Stimulated activated CD8-positive, alpha-beta memory T cell treated with anti-CD3 and anti-CD28 coated beads, Interleukin-4, amount 100 ng/mL, for 4 hours (primary cell): ENCODE measurements at places on chromosomes 5 and 9.

GRCh38 chr9:82988488-82988887 is 74.5 kb downstream of the RASEF start:
- DNase-seq = no peak

DNA sequence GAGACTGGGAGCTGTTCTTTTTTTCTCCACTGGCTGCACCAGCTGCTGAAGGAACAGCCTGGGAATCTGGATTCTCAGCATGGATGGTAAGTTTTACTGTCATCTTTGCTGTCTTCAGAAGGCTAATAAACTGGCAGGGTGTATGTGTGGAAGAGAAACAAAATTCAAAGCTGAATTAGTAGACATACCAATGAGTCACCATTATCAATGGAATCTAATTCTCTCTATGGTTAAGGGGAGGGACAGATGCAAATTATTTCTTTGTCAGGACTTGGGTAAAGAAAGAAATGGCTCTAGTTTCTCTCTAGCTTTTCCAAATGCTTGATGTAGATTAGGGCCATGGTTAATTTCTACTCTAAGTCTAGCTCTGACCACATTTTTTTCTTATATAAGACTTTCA is 154.2 kb downstream of the MPDZ start:
- DNase-seq = no peak

DNA sequence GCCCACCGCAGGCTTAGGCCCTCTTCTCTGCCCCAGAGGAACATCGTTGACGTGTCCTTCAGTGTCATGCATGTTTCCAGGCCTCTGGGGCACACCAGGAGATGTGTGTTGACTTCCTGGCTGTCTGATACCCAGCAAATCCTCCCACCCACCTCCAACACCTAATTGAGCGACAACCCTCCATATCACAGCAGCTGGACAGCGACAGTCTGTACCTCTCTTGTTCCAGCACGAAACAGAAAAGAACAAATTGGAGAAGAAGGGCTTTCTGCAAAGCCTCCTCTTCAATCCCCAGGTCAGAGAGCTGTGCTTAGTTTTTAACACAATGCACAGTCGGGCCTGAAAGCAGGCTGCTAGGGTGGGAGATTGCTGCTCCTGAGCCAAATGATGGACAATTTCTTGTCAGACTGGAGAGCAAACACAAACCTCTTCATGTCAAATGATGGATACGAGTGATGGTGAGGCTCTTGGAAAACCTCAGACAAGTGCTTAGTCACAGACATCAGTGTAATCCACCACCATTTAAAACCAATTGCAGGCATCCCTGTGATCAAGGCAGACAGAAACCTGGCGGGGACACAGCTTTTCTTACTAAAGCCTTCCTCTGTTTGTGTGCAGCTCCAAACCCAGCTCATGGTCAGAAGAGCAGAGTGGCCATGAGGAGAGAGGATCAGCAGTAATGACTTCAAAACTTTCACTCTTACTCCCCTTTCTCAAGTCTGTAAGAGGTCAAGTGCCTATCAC is 110.6 kb downstream of the EBF1 start:
- no peak for DNase-seq

- DNase-seq = no peak
Measured at GRCh38 chr9:2047144-2047671, 32.1 kb downstream of the SMARCA2 start.

DNA sequence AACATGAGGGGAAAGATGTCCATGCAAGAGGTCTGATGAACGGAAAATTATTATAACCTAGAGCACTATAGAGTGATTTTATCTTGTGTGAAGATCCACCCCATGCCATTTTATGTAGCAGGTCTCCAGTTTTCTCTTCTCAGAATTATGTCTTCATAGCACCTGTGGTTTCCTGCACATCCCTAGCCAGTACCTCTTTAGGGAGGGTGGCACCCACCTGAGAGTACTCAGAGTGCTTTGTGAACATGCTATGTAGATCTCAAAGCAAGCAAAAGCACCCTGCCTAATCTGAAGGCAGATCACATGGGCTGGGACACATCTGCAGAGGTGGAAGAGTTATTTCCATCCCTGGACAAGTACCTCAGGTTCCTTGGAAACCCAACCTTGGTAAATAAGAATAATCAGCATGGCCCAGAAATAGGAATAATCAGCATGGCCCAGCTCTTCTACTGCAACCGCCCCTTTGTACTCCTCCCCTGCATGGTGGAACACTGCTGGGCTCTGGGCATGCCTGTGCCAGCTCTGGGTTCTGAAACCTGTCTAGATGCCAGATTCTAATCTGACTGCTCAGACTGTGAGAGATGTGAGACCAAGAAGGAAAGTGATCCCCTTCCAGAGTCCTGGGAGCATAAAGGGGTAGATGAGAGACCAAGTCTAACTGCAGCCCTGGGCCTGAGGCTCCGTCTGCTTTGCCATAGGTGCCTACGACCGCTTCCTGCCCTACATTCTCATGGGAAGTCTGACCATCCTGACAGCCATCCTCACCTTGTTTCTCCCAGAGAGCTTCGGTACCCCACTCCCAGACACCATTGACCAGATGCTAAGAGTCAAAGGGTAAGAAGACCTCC is 23.7 kb downstream of the SLC22A5 start:
- no peak for DNase-seq

DNA sequence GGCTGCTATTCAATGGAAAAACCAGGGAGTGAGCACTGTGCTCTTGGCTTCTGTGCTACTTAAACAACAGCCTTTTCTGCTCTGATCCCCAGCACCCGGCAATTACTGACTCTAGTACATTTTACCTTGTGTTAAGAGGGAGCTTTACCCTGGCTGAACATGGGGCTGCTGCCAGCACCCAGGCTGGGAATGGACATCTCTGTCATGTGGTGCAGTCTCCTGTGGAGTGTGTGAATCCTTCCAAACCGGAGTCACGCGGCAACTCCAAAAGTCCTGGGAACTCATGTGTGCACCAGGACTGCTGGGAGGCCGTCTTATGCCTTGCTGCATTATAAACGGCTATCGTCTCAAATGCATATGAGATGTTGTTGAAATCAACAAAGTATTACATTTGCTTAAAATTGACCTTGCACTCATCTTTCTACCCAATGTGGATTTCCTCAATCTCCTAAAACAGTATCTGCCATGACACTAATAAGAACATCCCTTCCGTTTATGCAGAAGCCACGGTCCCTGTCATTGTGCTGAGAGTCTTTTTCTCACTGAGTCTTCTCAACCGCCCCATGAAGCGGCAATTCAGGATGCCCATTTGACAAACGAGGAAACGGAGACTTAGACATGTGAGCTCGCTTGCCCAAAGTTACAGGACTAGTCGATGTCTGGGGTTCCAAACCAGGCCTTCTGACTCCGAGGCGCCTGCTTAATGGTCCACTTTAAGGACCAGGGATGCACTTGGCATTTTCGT is 884 bp upstream of the GSN start:
- no peak for DNase-seq

- DNase-seq = peak; percentile 50
Measured at GRCh38 chr5:177071666-177072385, 14.9 kb upstream of the FGFR4 start.

DNA sequence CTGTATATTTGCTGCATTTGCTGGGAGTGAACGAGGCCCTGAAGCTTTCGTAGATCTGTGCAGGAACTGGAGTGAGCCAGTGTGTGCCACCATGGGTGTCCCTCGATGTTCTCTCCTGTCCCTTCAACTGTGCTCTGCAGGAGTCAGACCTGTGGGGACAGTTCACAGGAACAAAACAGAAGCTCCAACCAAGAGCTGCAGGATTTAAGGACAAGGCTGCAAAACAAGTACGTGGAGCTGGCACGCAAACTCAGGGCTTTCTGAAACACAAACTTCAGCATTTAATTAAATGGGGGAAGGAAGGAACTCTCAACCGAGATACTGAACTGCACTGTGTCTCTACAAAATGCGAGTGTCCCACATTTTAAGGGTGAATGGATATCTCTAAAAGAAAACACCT is 24.2 kb downstream of the BASP1 start:
- no peak for DNase-seq

- DNase-seq = no peak
Measured at GRCh38 chr9:124356745-124357390, 58.4 kb downstream of the PSMB7 start.

DNA sequence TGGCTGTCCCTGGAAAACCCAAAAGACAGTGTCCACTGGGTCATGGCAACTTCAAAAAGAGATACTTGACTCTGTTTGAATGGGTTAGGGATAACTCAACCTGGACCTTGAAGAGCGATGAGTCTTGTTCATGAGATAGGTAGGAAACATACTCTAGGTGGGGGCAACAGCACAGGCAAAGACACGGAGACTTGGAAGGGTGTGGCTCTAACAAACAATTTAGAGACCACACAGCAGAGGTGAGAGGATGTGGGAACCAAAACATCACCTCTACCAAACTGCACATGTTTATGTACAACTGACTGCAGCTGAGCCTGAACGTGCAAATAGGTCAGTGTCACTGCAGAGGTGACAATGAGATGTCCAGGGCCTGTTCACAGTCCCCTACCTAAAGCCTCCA is 247.7 kb upstream of the ADRA1B start:
- DNase-seq = no peak

- no peak for DNase-seq
Measured at GRCh38 chr9:18955626-18956025, 77.4 kb downstream of the SAXO1 start.

GRCh38 chr9:73093740-73094379 is 57.8 kb upstream of the ANXA1 start:
- no peak for DNase-seq

- DNase-seq = no peak
Measured at GRCh38 chr5:146041180-146041789, 64.1 kb downstream of the PLAC8L1 start.

DNA sequence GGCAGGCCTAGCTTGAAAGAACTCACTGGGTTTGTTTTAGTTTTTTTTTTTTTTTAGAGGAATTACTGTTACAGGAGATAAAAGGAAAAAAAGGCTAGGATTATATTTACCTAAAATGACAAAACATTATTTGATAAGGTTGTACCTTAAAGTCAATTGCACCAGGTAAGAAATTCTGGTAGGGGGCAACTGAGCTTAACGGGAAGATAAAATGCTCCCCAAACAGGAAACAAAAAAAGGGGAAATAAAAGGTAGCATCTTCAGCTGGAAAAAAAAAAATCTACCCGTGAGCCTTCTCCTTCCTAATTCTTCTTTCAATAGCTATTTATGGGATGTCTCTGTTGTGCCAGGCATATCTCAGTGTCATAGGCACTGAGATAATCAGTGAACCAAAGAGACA is 164.5 kb downstream of the PIK3R1 start:
- DNase-seq = no peak
